ENCODE measurements at places on chromosomes 1 and 21.

- DNase-seq = no peak
Measured at GRCh38 chr1:190144650-190145049, 333.0 kb downstream of the BRINP3 start.

DNA sequence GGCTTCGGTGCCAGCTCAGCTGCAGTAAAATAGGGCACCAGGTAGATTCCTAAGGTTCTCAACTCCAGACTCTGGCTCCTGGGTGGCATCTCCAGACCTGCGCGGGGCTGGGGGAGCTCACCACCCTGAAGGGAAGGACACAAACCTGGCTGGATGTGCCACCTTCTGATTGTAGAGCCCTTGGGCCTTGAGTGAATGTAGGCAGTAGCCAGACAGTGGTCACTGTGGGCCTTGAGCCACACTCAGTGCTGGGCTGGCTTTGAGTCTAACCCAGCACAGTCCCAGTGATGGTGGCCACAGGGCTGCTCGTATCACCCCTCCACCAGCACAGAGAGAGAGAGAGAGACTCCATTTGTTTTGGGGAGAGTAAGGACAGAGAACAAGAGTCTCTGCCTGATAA is 38.0 kb upstream of the SH3GLB1 start:
- DNase-seq = no peak

GRCh38 chr1:2570332-2570731 is 14.2 kb downstream of the TNFRSF14 start:
- no peak for DNase-seq

DNA sequence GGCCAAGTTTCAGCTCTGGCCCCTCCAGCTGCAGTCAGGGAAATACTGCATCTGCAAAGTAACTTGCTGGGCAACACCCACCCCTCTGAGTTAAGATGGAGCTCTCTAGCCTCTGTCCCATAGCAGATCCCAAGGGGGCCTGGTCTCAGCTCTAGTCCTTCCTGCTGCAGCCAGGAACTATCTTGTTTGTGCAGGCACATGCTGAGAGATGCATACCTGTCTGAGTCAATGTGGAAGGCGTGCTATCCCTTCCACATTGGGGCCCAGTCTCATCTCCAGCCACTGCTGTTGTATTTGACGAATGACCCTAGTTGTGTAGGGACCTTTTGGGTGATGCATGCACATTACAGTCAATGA is 76.4 kb downstream of the CTH start:
- DNase-seq = no peak

- no peak for DNase-seq
Measured at GRCh38 chr1:9853249-9853595, 29.5 kb upstream of the CLSTN1 start.

DNA sequence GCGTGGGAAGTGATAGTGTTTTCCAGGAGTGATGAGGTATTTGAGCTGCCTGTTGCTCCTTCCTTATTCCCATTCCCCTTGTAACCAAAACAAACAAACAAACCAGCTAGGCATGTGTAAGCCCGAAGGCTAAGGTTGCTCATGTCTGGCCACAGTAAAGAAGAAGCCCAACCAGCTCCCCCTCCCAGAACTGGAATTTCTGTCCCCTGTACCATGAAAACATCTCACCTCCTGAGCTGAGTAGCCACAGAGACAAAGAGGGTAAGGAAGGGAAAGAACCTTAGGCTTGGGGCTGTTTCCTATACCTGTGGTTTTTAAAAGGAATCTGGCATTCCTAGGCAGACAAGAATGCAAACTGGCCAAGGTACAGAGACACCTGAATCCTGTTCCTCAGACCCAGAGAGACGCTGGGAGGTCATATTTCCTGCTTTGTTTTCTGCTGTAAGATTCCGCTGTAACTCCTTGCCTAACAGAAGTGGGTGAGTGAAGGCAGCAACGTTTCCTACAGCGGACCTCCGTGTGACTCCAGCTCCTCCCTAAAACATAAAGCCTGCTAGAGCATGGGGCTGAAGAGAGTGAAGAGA is 41.7 kb upstream of the RAB4A start:
- no peak for DNase-seq

DNA sequence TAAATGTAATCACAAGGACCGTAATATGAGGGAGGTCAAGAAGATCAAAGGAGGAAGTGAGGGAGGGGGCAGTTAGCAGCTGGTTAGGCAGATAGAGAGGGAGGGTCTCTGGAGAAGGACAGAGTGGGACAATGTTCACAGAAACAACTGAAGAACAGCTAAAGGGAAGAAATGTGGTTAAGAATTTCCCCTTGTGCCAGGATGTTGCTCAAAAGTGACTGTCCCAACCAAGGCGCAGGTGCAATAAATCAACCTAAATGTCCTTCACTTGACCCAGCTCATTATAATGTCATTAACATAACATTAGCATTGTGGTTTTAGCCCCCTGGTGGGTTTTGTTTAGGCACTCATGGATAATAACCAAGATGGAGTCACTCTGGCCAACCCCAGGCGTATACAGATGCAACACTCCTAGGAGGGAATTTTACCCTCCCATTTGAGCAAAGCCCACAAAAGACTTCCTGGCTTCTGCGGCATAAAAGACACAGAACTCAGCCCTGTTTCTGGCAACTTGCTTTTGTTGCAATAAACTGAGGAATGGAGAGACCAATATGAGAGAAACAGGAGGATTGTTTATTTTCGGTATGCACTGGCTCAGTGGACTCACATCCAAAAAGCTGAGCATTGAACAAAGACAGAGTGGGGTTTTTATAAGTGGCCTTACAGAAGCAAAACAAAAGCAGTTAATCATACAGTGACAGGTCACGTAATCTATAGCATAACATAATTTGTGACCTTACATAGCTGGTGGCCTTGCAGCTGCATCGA is 7.3 kb upstream of the CA6 start:
- no peak for DNase-seq

- no peak for DNase-seq
Measured at GRCh38 chr1:75338616-75339483, 204.7 kb downstream of the LHX8 start.

DNA sequence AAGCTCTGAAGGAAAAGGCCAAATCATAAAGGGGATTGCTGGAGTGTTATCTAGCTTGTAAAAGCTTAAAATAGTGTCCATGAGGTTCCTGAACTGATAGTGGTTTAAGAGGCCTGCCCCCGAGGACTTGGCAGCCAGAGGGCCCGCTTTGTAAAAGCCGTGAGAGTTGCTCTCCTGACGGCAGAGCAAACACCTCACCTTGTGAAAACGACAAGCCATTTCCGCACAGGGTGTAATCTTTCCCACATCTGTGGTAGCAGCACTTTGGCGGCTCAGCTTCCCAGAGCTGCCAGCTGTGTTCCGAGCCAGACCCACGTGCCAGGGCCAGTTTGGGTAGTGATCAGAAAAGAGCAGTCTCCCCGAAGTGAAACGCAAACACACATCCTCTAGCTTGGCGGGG is 37.0 kb downstream of the SERBP1 start:
- DNase-seq = no peak

DNA sequence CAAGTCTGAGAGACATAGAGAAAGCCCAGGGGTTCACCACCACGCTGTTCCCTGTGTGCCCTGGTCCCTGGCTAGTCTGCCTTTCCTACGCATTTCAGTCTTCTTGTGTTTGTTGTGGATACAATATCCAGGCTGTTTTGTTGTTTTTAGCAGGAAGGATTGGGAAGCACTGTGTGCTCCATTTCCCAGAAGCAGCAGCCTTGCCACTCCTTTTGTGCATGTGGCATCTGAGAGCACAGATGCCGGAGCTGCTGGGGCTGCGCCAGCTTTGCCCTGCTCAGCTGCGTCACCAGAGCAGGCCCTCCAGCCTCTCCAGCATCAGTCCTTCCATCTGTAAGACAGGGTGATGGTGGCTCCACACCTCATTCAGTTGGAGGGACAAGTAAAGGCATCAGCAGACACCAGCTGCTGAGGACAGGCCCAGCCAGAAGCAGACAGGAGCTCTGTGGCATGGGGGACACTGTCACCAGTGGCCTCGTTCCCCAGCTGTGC is 94.4 kb upstream of the COL6A1 start:
- DNase-seq = no peak

DNA sequence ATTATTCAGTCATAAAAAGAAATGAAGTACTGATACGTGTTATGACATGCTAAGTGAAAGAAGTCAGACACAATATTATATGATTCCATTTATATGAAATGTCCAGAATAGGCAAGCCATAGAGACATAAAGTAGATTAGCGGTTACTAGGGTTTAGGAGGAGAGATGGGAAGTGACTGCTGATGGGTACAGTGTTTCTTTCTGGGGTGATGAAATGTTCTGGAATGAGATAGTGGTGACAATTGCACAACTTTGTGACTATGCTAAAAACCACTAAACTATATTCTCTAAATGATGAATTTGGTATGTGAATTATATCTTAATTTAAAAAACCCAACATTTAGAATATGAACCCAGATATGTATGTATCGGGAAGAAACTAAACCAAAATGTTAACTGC is 27.6 kb downstream of the IPP start:
- DNase-seq = no peak

DNA sequence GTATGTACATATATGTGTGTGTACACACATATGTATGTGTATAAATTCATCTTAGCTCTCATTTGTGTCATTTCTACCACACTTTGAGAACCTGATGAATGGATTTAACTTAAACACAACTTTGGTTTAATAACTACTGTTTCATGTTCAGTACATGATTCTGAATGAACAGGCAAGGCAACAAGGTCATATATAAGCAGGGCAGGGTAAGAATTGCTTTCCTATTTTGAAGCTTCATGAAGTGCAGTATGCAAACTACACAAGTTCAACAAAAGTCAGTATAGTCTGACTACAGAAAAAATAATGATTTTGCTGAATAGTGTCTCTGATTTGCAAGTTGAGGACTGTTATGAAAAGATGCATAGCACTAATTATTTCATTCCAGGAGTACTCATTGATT is 127.6 kb downstream of the KCNK2 start:
- DNase-seq = no peak

GRCh38 chr21:38498057-38498833 is at the start of gene ERG:
Gene ERG, minus strand, starts transcription at chr21:38498477. Its CDS starts 97 bp downstream, at chr21:38498380.
- DNase-seq = no peak

DNA sequence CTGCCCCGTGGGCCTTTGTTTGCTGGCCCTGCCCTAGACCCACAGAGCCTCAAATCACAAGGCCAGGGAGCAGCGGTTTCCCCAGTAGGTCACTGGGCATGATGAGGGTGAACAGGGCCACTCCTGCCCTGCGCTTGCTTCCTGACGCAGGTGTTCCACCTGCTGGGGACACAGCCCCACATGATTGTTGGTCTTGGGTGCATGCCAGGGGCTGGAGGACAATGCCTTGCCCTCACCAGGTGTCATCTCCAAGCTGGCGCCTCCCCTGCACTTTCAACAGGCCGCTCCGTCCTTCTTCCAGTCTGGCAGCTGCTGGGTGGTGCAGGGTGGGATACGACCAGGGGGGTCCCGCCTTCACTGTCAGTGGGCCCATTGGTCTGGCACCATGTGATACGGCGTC is 24.3 kb downstream of the IL10RB start:
- no peak for DNase-seq

DNA sequence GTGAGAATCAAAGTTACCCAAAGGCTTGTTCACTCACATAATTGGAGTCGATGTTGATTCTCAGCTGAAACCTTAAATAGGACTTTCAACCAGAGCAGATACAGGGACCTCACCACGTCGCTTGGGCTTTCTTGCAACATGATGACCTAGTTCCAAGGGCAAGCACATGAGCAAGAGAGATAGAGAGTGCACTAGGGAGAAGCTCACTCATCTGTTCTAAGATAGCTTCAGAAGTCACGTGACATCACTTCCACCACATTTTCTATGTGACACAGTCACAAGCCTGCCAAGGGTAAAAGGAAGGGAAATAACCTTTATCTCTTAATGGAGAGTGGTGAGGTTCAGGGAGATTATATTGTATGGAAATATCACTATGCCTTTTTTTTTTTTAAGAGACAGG is 470.1 kb upstream of the PLXNA2 start:
- no peak for DNase-seq

DNA sequence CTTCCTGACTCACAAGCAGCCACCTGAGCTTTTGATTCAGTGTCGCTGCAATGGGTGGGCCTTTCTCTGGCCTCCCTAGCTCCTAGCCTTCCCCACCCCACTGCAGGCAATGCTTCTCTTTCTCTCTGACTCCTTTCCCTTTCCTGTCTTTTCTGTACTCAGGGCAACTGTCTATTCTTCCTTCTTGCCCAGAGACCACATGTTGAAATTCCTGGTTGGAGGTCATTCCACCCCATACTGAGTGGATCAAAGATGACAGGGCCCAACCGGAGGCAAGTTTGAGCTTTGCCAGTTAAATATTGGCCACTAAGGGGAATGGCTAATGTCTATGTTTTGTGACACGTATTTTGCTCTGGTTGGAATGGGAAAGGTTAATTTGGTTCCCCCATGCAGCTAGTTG is 65.2 kb upstream of the ARID1A start:
- no peak for DNase-seq

DNA sequence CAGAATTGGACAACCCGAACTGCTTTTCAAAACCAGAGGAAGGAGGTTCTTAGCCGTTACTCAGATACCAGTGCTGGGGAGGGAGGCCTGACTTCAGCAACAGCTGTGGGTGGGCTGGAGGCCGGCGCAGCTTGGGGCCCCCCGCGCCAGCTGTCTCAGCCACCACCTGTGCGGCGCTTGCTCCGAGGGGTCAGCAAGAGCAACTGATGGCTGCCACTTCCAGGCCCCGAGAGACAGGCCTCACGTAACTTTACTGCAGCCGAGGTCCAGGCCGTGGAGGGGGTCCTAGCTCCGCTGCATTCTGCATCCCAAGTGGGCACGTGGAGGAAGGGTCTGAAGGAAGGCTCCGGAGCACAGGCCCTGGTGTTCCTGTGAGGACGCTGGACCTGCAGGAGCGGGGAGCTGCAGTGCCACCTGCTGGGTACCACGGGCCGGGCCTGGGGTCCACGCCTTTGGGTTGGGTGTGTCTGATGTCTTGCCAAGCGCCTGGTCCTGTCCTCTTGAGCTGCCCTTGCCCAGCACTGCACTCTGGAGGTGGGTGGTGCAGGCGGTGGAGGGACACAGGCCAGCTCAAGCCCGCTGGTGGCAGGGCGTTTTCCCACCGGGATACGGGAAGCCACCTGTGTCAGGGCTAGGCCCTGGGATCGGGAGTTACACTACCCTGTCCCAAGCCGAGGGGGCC is 9.8 kb downstream of the THAP3 start:
- no peak for DNase-seq

- no peak for DNase-seq
Measured at GRCh38 chr1:56496821-56497772, 82.3 kb downstream of the PLPP3 start.

DNA sequence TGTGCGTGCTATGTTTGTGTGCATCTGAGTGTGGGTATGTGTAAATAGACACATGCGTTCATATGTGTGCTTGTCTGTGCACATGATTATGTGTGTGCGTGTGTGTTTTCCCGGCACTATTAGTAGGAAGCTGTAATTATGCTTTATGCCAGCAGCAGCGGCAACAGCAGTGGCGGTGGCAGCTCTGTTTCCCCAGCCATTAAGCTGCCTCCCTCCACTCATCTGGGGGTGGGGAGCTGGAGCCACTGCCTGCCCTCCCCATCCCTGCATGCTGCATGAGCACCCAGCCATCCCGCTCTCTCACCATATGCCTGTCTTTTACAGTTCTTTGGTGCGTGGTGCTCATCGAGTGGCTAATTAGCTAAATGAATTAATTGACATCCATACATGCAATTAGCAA is 30.5 kb upstream of the ACOT11 start:
- DNase-seq = no peak

GRCh38 chr1:179230721-179231120 is 1.2 kb upstream of the ABL2 start:
- no peak for DNase-seq

All from effector CD8-positive, alpha-beta T cell (primary cell).